Esophagus squamous epithelium (tissue), 5 donors: ENCODE measurements at places on chromosomes 11 and 22.

GRCh38 chr22:23033116-23033905 is 37.0 kb upstream of the GNAZ start:
- DNase-seq = no peak

- DNase-seq = no peak
These were observed 7.1 kb upstream of the OR8K3 start for GRCh38 chr11:56307836-56308235.

GRCh38 chr11:109970516-109971183 is 122.5 kb upstream of the ZC3H12C start:
- DNase-seq = no peak

DNA sequence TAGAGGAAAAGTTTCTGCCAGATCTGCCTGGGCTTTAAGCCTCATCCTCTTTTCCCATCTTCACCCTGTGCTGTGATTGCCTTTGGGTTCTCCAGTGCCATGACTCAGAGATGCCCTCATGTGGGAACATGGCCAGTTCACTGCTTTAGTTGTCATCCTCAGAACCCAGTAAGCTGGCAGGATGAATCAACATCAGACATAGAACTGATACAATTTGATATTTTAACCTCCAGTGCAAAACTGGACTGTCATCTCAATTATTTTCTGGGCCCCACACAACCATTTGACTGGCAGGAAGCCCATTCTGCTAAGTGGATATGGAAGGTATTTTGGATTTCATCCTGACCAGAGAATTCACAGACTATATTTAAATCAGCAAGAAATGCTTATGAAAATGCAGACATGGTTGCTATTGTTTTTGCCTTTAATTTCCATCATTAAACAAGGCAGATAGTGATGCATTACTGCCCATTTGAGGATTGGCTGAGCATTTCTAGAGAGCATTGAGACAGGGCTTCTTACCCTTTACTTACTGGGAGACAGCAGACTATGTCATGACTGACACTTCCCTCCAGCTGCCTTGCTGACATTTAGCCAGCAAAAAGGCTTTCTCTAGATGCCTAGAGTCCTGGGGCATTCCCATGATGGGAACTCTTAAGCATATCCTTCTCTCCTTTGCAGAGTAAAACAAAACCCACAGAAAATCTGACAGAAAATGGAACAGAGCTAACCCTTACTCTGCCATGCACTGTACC is 327.1 kb upstream of the MTNR1B start:
- no peak for DNase-seq

DNA sequence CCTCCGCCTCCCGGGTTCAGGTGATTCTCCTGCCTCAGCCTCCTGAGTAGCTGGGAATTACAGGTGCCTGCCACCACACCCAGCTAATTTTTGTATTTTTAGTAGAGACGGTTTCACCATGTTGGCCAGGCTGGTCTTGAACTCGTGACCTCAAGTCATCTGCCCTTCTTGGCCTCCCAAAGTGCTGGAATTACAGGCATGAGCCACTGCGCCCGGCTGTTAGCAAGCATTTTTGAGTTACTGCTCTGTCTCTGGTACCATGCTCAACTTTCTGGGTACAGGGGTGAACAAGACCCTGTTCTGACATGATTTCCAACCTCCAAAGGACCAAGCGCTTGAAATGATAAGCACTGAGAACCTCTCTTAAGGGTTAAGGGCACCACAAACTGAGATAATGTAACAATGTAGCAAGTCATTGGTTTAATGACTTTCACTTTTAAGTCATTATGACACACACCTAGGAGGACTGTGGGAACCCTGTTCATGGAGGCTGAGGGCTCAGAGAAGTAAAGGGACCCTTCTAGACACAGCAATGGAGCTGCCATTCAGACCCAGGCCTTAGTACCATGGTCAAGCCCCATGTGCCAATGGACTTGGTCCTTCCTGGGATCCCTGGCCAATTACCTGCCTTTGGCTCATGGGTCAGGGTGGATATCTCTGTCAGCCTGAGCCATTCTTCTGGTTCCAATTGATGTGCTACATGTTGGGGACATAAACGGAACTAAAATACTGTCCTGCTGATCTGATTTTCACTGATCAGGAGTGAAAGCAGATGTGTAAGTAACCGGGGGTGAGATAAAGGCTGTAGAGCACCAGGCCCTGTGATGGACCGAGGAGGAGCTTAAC is 11.6 kb downstream of the SLC3A2 start:
- DNase-seq = no peak

GRCh38 chr11:62435846-62436660 is 17.2 kb downstream of the SCGB1A1 start:
- no peak for DNase-seq

DNA sequence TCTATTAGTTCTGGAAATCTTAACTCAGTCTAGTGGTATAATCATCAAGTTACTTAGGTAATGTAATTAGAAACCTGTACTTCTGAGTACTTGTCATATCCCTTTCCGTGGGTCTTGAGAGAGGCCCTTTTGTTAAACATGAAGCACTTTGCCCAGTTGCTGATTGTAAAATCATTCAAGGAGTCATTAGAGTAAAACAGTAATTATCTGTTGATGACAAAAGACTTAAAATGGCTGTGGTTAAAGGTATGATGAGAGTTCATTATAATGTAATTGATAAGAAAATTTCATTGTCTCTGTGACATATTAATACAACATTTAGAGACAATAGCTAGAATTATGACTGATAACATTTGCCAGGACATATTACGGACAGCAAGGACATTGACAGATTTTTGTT is 34.3 kb downstream of the PRR5L start:
- no peak for DNase-seq

DNA sequence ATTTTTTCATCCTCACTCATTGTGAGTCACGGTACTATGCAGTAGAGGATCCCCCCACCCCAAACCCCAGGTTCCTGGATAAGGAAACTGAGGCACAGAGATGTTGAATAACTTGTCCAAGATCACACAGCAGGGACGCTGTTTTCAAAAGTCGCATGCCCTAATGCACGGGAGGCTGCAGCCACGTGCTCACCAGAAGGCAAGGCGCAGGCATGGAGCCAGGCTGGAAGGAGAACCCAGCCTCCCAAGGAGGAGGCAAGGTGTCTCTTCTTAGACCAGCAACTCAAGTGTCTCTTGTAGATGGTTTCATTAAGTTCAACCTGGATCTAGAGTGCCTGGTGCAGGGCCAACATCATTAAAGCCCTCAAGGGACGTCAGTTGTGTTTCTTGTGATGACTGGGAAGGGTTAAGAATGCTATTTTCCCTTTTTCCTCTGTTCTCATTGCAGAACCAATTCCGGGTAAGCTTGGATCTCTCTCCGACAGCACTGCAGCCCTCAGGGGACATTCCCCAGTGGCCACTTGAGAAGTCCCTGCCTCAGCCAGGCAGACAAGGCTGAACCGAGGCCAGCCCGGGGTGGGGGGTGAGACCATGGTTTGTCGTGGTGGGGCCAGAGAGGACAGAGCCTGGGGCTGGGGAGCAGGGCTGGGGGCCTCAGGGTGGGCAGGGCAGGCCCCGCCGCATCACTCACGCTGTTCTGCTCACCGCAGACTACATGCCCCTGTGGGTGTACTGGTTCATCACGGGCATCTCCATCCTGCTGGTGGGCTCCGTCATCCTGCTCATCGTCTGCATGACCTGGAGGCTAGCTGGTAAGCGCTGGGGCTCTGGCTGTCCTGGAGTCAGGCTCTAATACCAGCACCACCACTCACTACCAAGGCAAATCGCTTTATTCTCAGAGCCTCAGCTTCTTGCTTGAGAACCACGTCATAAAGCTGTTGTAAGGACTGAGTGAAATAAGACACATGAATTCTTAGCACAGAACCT is 15.7 kb downstream of the TMEM121B start:
- DNase-seq = no peak

DNA sequence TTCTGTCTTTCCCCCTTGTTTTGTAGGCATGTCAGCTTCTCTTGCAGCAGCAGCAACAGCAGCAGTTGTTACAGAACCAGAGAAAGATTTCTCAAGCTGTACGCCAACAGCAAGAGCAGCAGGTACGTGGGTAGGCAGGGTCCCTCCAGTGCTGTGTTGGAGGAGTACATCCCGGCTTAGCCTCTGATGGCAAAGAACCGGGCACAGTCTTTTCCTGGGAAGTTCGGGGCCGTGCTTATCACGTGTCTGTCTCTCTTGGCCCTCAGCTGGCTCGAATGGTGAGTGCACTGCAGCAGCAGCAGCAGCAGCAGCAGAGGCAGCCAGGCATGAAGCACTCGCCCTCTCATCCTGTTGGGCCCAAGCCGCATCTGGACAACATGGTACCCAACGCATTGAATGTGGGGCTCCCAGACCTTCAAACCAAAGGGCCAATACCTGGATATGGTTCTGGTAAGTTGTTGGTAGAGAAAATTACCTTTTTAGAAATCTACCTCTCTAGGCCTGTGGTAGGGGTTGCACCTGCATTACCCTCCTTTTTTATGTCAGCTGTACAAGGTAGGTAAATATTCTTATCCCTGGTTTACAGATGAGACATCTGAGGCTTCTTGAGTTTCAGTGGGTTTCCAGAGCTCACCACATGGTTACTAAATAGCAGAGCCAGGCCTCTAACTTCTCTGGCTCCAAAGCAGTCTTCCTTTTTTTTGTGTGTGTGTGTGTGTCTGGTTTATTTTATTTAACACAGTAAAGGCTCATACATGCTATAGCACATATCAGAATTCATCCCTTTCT is 45.2 kb upstream of the ADSL start:
- no peak for DNase-seq

GRCh38 chr11:121909596-121909995 is 206.4 kb downstream of the BLID start:
- DNase-seq = no peak

DNA sequence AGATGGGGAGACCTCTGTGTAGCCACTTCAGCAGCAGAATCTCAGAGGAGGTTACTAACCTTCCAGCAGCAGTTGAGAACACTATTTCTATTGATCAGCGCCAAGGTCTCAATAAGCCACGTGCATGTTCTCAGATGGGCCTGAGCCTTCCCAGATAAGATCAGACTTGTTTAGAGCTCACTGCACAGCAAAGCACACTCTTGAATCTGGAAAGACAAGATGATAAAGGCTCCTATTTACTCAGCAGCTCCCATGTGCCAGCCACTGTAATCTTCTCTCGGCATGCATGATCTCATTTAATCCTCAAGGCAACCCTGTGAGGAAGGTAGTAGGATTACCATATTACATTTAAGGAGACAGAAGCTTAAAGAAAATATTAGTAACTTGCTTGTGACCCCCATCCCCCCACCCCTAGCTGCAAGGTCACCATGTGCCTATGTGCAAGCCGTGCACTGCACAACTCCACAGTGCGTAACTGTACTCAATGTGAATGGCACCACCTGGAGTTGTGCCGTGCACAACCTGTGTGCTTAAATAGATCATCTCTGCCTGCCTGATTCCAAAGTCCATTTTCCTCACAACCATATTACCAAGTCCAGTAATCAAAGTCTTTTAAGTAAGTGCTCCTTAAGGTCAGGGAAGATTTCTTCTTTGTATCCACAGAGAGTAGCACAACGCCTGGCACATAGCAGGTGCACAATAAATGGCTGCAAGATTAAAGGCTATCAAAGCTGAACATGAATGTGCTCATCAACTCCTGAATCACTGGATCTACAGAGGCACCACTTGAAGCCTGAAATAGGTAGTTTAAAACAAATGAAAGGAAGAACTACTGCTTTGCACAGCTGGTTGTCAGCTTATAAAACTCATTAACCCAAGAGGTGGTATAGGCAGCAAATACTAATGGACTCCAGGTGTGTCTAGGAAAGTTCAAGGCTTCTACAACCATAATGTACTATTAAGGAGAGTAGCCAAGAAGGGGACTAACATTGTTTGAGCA is 293.8 kb downstream of the BUD13 start:
- no peak for DNase-seq

- peak; percentile 72 for DNase-seq
These were observed at the start of gene MAFF for GRCh38 chr22:38201711-38202436. TSS of gene MAFF (plus strand) at chr22:38201994. CDS start at chr22:38213854, 11,860 bp downstream.

DNA sequence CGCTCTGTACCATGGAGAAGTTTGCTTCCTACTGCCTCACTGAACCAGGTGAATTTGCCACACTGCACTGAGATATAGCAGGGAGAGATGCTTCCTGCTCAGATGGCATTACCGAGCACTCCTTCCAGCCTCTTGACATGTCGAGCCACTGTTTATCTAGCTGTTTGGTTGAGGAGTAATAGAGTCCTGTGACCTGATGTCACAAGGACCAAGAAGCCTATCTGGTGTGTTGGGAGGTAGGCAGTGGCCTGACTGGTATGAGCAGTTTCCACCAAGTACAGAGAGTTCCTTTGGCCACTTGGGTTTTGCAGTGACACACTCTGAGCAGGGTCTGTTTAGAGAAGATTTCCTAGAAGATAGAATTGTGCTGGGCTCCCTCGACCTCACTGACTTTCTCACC is 5.2 kb downstream of the ACAD8 start:
- DNase-seq = no peak

DNA sequence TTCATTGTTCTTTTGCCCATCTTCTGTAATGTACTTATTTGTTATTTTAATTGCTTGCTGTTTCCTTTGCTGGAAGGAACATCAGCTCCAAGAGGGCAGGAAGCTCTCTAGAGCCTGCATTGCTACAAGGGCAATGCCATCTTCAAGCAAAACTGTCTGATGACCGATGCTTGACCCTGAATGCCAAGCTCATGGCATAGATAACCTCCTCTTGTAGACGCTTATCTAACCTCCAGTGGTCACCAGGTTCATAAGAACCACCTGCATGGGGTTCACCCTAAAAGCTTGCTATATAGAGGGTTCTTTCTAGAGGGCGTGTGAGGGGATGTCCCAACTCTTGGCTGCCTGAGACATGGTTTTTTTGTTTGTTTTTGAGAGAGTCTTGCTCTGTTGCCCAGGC is 16.5 kb downstream of the FADS3 start:
- DNase-seq = no peak

DNA sequence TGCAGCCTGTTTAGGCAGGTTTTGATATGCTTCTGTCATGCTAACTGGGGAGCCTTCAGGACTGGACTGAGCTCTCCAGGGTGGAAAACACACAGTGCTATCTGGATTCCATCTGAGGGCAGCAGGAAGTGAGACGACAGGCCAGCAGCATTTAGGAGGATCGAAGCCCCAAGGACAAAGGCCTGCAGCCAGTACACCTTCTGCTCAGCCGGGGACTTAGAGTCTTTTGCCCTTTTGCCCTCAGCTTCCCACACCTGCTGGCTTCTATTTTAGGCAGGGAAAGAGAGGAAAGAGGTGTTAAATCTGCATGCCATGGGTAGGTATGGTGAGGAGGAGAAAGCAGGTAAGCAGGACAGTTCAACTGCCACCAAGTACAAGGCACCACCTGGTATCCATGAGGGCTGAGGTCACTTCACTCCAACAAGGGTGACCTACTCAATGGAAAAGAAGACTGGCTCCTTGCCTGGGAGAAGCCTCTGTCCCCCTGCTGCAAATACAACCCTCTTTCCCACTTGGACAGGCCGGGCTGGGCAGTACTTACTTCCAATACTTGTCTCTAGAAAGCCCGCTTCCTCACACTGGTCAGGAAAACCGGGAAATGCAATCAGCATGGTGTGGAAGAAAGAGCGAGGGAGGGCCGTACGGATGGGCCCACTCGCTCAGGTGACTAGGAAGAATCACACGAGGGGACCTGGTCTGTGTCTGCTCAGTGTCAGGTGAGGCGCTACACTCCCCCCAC is 12.3 kb downstream of the LARGE2 start:
- no peak for DNase-seq
